ENCODE measurements at places on chromosomes 2 and 18.

GRCh38 chr2:214504599-214505376 lies 93.9 kb downstream of the VWC2L start:
- DNase-seq: no peak

- no peak for DNase-seq
Observed at GRCh38 chr18:55491616-55492015, 96.4 kb downstream of the TCF4 start.

DNA sequence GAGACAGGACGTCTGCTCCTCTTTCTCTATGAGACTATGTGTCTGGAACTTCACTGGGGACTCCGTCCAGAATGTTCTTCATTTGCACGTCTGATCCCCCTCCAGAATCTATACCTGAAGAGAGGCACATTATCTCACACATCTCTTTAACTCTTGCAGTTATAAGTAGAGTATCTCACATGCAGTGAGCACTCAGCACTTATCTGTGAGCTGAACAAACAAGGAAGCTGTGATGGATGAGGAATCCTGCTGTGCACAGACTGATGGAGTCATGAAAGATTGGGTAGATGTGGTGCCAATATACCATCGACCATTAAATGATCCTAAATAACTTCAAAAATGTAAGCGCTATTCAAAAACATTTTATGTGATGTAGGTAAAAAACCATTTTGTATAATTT lies 888.3 kb upstream of the CELF4 start:
- DNase-seq: no peak

DNA sequence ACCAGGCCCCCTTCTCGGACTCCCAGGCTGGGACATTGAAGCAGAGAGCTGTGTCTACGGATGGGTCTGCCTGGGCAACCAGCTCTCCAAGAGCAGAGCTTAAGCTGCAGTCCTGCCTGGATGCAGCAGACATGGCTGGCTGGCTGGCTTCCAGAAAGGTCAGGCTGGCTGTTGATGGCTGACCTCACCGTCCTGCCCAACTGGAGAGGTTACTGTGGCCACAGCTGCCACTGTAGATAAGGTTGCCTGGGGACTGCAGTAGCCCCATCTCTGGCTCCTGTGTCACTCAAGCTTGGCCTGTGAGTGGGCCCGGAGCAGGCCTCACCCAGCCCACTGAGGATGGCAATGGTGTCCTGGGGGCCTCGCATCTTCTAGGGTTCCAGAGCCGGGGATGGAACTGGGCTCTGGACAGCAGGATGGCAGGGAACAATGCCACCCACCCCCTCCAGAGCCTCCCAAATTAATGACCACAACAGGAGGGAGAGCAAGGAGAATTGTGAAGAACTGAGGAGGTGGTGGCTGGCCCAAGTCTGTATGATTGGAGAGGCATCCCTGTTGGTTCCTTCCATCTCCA lies 37.0 kb upstream of the FOSL2 start:
- DNase-seq: no peak

GRCh38 chr2:216920937-216921456 lies 61.1 kb upstream of the TNP1 start:
- DNase-seq: no peak

DNA sequence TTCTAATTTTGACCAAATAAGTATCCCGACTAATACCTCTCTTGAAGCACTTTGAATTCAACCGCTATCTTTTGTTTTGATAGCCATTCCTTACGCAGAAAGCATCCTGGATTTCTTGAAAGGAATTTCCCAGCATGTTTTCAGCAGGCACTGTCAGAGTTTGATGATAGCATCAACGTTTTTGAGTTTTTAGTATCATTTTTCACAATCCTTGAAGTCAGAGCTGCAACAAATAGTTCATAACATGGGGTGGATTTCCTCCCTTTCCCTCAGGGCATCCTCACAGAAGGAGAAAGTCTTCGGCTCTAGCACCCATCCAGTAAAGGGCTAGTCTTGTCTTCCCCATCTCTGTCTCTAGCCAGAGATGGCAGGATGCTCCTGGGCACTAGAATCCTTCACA lies 46.2 kb downstream of the ANKRD44 start:
- DNase-seq: no peak

GRCh38 chr2:86541334-86541733 lies 21.9 kb downstream of the CHMP3 start:
- DNase-seq: no peak

GRCh38 chr2:191818725-191819350 lies 28.1 kb downstream of the CAVIN2 start:
- no peak for DNase-seq

DNA sequence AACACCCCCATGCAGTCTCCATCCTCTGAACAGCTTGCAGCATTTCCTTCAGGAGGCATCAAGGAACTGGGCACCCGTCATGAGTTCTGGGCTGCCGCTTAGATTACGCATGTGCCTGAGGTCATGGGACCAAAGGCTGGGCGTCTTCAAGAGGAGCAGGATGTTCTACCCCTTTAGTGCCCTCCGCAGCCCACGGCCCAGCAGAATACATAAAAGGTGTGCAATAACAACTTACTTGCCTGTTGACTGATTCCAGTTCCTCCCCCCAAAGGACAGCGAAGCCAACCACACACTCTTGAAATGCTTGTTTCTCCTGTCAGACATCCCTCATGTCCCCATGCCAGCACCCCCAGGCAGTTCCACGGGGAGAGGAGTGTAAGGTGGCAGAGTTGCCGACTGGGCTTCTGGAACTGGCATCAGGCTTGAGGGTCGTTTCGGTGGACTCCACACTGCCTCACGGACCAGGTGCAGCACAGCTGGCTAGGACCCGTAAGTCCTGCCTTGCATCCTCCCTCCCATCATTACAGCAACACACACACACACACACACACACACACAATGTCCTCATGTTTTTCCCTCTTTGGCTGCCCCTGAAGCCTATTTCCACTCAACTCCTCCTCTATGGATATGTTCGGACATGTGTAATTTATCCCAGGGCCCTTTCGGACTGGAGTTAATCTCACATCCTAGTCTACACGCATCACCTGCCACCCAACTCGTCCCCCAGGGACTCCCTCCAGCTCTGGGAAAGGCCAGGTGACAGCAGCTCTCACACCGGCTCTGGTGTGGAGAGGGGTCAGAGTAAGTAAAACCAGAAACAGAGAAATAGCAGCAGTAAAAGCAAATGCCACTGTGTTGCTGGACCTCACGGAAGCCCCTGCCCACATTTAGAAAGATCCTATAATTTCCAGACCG lies 200.7 kb downstream of the BCL11A start:
- DNase-seq: no peak

DNA sequence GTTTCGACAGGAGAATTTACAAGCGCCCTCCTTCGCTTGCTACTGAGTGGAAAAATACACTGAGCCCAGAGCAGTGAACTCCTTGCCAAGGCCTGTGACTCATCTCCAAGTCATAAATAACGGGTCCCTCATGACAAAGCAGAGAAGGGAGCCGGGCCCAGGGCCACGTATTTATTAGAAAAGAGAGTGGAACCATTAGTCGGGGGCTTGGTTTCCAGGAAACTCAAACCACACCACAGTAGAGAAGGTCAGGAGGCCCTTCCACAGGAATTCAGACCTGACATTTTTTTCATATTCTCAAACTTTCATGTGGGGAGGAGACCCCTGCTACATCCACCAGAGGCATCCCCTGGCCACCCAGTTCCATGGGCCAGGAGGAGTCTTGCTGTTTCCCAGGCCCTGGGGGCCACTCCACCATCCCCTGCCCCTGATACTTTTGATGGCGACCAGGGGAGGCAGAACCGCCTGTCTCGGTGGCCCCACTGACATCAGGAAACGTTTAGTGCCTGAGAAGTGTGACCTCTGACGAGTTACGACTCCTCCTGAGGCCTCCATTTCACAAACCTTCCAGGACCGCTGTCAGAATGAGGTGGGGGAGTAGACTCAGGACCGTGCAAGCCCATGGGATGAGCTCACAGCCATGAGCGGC lies 289.7 kb downstream of the DYSF start:
- no peak for DNase-seq

DNA sequence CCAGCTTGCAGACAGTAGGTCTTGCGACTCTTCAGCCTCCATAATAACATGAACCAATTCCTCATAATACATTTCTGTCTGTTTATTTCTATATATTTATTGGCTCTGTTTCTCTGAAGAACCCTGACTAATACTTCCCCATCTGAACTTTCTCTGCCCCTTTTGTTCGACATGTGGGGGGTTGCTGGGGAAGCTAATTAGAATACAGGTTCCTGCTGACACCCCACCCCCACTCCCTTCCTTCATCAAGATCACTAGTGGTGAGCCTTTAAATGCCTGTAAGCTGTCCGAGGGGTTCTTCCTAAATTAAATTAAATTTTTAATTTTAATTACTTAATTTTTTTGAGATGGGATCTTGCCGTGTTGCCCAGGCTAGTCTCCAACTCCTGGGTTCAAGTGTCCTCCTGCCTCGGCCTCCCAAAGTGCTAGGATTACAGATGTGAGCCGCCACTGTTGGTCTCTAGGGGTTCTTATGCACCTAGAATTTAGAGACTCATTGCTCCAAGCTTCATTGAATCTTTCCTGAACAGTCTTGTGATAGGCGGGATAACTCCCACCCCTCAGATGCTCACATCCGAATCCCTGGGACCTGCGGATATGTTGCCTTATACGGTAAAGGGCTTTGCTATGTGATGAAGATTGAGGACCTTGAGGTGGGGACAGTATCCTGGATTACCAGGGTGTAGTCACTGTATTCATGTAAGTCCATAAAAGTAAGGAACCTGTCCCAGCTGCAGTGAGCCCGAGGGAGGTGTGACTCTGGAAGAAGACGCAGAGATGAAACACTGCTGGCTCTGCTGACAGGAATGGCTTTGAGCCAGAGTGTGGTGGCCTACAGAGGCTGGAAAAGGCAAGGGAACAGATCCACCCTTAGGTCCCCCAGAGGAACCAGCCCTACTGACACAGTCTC lies 26.2 kb downstream of the HPCAL1 start:
- no peak for DNase-seq

DNA sequence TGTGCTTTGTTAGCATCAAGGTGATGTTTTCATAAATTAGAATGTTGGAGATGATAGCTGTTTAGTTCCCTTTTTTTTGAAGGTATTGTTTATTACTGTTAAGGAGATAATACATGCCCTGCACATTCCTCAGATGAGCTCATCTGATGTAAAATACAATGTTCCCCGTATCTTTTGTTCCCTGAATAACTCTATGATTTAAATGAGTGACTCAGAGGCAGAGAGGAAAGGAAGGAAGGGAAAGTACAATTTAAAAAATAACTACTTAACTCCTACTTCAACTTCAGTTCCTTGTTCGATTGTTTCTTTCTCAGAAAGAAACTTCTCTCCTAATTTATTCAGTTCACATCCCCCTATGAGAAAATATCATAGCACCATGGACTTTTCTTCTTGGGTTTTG lies 208.7 kb downstream of the KCNE4 start:
- DNase-seq: no peak

- no peak for DNase-seq
Observed at GRCh38 chr18:46060359-46060841, 11.7 kb downstream of the PSTPIP2 start.

DNA sequence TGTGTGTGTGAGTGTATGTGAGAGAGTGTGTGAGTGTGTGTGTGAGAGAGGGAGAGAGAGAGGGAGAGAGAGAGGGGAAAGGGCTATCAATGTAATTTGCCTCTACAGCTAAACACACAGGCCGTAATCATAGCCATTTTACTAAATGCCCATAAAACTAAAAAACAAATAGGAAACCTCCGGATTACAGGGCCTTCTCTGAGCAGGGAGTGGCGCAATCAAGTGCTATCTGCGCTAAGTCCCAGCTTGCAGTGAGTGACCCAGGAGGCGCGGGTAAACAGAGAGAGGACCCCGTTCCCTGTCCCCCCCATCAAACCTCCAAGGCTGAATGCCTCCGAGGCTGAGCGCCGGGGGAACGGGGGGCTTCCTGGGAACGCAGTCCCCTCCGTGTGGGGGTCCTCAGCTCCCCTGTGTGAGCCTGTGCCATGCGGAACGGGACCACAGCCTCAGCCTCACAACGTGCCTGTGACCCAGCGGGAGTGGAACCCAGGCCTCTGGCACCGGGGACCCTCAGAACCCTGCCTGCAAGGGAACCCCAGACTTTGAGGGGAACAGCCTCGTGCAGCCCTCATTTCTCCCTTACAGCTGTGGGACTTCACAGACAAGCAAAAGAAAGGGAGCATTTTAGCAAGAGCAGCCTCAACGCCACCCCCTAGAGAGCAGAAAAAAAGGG lies 54.7 kb upstream of the ID2 start:
- DNase-seq: no peak

DNA sequence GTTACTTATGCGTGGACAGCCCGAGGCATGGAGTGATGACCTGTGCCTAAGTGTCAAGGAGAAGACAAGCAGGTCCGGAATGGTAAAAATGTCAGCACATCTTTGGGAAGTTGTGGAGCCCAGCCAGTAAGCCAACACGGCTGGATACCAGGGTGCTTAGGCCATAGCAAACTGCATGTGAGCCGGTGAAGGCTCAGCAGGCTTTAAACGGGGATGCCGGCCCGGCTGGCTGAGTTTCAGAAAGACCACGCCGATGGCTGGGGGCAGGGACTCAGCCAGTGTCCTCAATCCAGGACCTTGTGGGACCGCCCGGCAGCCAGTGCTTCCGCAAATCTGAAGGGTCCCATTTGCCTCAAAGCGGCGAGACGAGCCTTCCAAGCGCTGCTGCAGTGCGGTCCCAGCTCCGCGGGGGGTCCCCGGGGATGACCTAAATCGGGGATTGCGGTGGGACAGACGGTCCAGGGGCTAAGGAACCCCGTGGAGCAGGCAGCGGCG lies 946 bp upstream of the AGAP1 start:
- DNase-seq: peak; percentile 69

DNA sequence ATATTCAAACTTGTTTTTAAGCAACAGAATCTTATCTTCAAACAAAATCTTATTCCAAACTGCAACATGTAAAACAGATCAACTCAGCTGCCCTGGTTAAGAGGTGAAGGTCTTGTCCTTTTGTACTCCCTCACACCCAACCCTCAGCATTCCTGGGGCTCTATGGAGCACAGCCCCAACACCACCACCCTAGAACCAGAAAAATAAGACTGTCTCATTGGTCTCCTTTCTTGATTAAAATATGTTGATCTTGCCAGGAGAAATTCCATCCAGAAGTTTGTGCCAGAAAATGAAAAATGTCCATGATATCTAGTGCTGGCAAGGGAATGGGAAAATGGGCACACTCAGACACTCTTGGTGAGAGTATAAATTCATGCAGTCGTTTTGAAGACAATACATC lies 62.1 kb upstream of the TMEM17 start:
- DNase-seq: no peak

GRCh38 chr2:195456771-195457170 lies 200.3 kb upstream of the SLC39A10 start:
- no peak for DNase-seq

GRCh38 chr2:82740527-82740926 lies 1718.6 kb downstream of the SUCLG1 start:
- no peak for DNase-seq

- no peak for DNase-seq
Observed at GRCh38 chr2:129388870-129389269, 590.6 kb upstream of the RAB6C start.

- no peak for DNase-seq
Observed at GRCh38 chr2:207724113-207724512, 12.7 kb downstream of the CCNYL1 start.
